ENCODE measurements at places on chromosomes 12 and 14. TPM values are rescaled to one million over a fixed set of nuclear protein-coding genes. Genes with fewer than 3 reads are reported as not detected.

DNA sequence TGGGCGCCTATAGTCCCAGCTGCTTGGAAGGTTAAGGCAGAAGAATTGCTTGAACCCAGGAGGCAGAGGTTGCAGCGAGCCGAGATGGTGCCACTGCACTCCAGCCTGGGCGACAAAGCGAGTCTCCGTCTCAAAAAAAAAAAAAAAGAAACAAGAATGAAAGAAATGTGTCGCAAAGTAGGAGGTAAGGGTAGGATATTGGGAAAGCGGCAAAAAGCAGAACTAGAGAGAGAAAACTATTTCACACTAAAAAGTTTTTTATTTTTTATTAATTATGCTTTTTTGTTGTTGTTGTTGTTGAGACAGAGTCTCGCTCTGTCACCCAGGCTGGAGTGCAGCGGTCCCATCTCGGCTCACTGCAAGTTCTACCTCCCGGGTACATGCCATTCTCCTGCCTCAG lies 17.7 kb downstream of the SBNO1 start:
- no peak for DNase-seq

GRCh38 chr12:92292016-92292415 lies 146.4 kb upstream of the BTG1 start:
- peak; percentile 13 for DNase-seq

GRCh38 chr12:26054383-26054782 lies 70.5 kb downstream of the BHLHE41 start:
- no peak for DNase-seq

GRCh38 chr14:94989946-94990345 lies 167.4 kb downstream of the DICER1 start:
- peak; percentile 21 for DNase-seq

GRCh38 chr12:130661486-130662255 lies 54.4 kb downstream of the RIMBP2 start:
- no peak for DNase-seq

- DNase-seq: no peak
Observed at GRCh38 chr12:87230441-87230840, 798.8 kb downstream of the C12orf50 start.

GRCh38 chr12:67474934-67475620 lies 173.5 kb upstream of the DYRK2 start:
- DNase-seq: no peak

GRCh38 chr12:54680374-54680773 lies 32.2 kb upstream of the DCD start:
- DNase-seq: peak; percentile 32

GRCh38 chr12:30016540-30017055 lies 232.9 kb upstream of the TMTC1 start:
- DNase-seq: no peak

- no peak for DNase-seq
Observed at GRCh38 chr14:69321601-69322330, 61.8 kb downstream of the GALNT16 start.

- no peak for DNase-seq
Observed at GRCh38 chr12:10584415-10584814, 29.0 kb downstream of the MAGOHB start.

- DNase-seq: peak; percentile 79
Observed at GRCh38 chr14:92759300-92759678, 10.9 kb upstream of the LGMN start.

- no peak for DNase-seq
Observed at GRCh38 chr14:96482986-96483385, 19.2 kb upstream of the PAPOLA start.

DNA sequence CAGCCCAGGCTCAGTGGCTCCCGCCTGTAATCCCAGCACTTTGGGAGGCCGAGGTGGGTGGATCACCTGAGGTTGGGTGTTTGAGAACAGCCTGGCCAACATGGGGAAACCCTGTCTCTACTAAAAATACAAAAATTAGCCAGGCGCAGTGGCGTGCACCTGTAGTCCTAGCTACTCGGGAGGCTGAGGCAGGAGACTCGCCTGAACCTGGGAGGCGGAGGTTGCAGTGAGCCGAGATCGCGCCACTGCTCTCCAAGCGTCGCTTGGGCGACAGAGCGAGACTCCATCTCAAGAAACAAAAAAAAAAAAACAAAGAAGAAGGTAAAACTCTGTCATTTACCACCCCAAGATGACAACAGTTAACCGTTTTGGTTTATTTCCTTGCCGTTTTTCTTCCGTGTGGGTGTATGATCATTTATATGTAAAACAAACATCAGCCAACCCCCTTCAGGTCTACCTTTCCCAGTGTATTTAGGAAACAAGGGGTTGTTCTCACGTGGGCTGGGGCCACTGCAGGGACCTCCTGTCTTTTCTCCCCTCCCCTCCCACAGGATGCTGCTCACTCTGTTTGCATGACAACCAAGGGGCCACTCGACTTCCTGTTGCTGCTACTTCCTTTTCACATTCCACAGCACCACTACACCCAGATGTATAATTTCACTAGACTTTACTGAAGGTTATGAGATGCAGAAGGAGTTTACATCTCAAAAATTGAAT lies 13.6 kb downstream of the TTC9 start:
- peak; percentile 42 for DNase-seq

DNA sequence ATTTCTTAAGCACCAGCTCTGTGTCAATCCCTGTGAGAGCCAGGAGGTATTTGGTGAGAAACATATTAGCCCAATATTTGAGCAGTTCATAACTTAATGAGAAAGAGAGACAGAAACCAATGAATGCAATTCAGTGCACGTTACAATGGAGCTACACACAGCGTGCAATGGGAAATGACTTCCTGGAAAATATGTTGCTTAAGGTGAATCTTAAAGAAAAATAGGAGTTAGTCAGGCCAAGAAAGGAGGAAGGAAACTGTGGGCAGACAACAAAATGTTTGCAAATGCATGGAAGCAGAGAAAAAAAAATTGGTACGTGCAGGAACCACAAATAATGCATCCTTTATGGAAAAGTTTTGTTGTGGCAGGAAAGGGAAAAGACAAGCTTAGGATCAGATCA lies 481.7 kb downstream of the BCAT1 start:
- no peak for DNase-seq

DNA sequence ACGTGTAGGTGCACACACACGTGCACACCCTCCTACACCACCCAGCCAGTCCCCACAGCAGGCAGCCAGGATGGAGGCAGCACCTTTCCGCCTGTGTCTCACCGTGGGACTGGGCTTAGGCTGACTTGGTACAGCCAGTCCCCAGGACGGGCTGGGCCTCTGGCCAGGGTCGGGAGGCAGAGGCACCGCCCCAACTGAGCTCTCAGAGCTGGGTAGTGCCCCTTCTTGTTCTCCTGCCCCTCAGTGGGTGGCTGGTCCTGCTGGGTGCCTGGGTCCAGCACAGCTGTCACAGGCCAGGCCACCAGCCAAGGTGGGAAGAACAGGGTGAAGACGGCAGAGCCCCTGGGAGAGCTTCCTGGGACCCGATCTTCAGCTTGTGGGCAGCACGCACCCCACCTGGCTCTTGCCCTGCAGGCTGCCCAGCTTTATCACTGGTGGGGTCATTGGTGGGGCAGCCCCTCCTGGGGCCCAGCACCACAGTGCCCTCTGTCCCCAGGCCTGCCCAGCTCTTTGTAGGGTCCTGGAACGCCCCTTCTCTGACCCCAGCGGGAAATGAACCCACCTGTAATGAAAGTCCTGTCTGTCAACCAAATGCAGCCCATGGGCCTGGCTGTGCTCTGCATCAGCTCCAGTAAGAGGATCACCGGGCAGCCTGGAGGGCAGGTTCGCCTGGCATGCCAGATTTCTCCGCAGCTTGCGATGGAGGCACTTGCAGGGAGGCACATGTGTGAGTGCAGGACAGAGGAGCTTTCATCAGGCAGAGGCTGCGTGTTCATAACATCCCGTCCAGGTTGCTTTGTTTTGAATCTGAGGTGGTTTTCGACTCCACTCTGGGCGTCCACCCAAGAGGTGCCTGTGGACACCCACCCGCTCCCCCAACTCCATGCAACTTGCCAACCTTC lies 14.7 kb downstream of the CDCA4 start:
- DNase-seq: no peak

- no peak for DNase-seq
Observed at GRCh38 chr14:21503376-21503775, 7.8 kb downstream of the METTL3 start.

DNA sequence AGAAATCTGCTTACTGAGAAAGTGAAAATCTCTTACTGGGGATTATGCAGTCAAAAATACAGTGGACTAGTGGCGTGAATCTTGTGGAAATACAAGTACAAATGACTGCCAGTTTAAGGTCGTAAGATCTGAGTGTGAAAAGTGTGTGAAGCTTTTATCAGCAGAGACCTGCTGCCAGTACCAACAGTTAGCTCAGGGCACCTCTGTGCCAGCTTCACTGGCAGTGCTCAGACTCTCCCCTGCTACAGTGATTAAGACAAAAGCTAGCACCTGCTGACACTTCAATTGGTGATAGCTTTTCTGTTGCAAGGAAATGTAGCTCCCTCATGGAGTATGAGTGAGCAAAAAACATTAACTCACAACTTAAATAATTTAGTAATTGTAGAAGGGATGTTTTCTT lies 185.1 kb downstream of the ANO6 start:
- no peak for DNase-seq

DNA sequence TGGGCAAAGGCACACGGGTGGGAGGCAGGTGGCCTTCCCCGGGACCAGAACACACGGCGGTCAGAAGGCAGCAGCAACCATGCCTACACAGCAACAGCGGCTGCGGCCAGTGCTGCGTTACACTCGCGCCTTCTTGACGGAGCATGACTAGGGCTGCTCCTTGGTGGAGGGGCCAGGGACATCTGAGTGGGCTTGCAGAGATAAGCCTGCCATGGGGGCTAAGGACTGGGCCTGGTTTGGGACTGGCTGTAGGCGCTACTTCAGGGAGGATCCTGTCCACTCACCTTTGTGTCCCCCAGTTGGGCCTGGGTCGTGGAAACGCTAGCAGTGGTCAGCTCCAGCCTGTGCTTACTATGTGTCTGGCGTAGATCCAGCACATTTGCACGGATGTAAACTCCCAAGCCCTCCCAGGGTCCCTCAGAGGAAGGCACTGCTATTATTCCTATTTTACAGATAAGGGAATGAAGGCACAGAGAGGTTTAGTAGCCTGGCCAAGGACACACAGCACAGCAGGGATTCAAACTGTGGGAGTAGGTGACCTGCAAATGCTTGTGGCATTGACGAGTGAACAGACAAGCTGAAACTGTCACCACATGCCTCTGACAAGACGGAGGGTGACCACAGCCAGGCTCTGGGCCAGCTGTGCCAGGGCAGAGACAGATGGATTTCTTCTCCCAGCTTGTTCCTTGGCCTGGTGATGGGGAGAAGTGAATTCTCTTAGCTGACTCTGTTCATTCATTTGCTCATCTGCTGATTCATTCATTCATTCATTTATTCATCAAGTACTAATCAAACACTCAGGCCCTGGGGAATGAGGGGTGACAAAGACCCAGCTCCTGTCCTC lies 31.9 kb upstream of the DLK1 start:
- DNase-seq: peak; percentile 32

DNA sequence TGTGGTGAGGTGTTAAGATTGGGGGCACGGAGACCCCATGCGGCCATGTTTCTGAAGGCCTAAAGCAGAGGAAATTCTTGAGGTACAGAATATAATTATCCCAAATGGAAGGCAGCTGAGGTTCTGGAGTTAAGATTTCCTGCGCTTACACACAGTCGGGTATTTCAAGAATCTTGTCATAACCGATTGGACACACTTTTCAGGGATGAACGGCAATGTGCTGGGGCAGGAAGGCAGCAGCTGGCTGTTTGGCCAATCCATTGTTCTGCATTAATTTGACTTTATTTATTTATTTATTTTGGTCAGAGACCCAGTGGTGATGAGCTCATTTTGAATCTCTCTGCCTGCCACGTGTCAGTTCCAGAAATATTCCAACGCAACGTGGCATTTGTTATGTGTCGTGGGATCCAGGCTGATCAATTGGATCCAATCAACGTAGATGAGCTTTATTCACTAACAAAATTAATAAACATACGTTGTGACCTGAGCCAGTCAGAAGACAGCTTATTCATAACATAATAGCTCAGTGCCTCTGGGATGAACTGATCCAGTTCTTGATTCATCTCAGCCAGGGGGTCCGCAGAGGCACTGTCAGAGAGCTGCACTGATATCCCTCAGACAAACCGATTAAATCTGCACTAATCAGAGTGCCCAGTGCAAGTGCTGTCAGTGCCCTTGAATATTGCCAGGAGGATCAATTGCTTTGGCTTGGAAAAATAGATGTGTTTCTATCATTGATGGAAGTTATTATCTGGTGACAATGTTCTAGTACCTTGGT lies 181.0 kb downstream of the KTN1 start:
- DNase-seq: no peak

DNA sequence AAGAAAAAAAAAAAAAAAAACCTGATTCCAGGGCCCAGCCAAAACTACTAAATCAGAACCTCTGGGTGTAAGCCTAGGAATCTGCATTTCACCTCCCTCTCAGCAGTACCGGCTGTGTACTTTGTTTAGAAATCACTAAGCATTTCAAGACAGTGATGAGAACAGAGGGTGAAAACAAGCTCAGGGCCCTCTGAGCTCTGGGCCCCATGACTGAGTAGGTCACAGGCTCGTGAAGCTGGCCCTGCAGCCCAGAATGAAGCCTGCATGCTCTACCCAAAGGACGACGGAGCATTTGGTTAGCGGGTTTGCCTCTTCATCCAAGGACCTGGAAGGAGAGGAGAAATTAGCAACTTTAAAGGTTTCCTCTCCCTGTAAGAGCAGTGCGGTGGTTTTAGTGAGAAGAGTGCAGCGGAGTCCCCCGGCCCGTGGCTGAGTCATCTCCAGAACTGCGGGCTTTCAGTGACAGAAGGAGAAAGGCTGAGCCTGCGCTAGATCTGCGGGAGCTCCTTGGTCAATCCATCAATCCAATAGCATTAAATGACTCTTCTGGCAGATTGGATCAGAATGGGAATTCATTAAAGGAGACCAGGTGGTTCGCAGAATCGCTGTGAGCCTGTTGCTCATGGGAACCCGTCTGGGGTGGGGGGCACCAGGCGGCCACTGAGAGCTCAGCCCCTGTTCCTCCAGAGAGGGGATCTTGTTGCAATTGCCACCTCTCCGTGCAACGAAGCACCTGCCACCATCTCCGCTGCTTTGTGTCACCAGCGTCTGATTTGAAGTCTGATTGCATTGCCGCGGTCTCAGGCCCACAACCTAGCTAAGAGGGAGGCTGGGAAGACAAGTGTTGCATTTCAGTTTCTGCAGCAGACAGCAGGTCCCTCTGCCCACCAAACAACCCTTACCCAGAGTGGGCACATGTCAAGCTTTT lies 7.3 kb downstream of the IL31 start:
- DNase-seq: no peak

GRCh38 chr14:45553981-45554380 lies 301.0 kb upstream of the MIS18BP1 start:
- DNase-seq: no peak

GRCh38 chr12:91172096-91172495 lies 10.5 kb downstream of the DCN start:
- no peak for DNase-seq

The GPD1 gene
- not detected for total RNA-seq

The SLC48A1 gene
- 4.6 TPM for total RNA-seq

The TAS2R42 gene
- total RNA-seq: not detected

The EPYC gene
- total RNA-seq: not detected

Measured in Daoy (cell line).